Pancreas (tissue), 10 donors: ENCODE measurements at places on chromosomes 5 and 9. TPM values are rescaled to one million over a fixed set of nuclear protein-coding genes. Genes with fewer than 3 reads are reported as not detected.

ELAVL2 gene
- not detected for total RNA-seq

KCNIP1 gene
- 1.0 TPM for total RNA-seq

SYNPO gene
- 31.1 TPM for total RNA-seq

ANKRD20A1 gene
- 2.8 TPM for total RNA-seq

SLC25A25 gene
- total RNA-seq = 6.8 TPM

COL5A1 gene
- total RNA-seq = 62.8 TPM

TAS2R1 gene
- total RNA-seq = not detected

INSL4 gene
- total RNA-seq = not detected

TMC1 gene
- total RNA-seq = not detected

ACTBL2 gene
- 0.12 TPM for total RNA-seq

MAML1 gene
- 18.0 TPM for total RNA-seq

CLIC3 gene
- not detected for total RNA-seq
